ENCODE measurements at places on chromosomes 13 and 19.

DNA sequence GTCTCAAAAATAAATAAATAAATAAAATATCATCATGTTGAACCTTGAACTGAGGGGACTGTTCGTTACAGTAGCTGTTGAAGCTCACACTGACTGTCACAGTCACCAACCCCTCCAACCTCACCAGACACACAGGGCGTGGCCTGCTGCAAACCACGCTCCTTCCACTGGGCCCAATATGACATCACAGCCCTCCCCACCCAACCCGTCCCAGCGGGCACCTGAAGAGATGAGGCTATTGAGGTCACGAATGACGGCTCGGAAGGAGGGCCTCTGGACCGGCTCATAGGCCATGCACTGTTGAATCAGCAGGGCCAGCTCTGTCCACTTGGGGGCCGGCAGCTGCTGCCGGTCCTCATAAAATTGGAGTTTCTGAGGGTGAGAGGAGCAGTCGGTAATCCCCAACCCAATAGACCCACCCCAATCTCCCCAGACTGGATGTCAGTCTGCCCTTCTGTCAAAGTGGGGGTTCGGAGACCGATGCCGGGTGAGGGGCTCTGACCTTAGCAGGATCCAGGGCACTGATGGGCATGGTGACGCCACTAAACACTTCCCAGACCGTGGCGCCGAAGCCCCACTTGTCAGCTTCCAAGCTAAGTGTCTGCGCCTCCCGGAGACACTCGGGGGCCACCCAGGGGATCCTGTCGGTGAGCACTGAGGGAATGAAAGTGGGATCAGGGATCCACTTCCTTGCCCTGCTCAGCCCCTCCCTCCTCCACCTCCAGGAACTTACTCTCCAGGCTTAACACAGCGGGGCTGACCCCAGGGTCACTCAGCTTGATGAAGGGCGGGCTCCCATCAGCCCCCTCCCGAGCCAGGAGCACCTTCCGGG lies 13.2 kb downstream of the JAK3 start:
- DNase-seq = no peak

DNA sequence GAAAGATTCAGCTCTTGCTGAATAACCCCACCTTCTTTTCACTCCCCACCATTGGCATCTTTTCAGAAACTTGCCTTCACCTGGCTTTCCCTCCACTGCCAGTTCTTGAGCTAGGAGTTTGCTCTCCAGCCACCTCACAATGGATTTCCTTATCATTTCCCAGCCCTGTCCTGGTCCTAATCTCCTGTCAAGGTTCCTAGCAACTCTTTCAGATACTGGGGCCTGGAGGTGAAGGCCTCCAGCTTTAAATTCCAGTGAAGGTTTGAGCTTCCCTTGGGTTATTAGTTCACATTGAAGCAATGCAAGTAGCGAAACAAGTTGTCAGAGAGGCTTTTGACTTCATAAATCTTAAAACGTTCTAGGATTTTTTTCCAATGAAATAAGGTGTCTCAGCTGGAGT lies 320.8 kb upstream of the MAB21L1 start:
- no peak for DNase-seq

- DNase-seq = peak; percentile 52
These were observed 145.5 kb upstream of the MAB21L1 start for GRCh38 chr13:35621989-35622388.

- no peak for DNase-seq
These were observed 154.2 kb upstream of the KLF12 start for GRCh38 chr13:74288361-74288911.

DNA sequence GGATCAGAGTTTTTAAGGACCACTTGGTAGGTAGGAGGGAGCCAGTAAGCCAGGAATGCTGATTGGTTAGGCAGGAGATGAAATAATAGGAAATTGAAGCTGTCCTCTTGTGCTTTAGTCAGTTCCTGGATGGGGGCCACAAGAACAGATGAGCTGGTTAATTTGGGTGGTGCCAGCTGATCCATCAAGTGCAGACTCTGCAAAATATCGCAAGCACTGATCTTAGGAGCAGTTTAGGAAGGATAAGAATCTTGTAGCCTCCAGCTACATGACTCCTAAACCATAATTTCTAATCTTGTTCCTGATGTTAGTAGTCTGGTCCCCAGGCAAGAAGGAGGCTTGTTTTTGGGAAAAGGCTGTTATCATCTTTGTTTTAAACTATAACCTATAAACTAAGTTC lies 117.9 kb upstream of the GPR12 start:
- DNase-seq = no peak
